Activated T-cell treated with anti-CD3 and anti-CD28 coated beads for 48 hours (primary cell): ENCODE measurements at places on chromosomes 13 and 19.

DNA sequence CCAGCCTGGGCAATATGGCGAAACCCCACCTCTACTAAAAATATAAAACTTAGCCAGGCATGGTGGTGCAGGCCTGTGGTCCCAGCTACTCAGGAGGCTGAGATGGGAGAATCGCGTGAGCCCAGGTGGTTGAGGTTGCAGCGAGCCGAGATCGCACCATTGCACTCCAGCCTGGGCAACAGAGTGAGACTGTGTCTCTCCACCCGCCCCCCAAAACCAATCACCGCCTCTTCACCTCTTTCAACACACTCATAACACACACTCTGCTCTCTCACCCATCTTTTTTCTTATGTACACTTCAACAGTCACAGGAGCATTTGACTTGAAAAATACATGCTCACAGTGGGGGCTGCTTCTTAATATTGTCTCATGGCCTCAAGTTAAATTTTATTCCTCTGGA is 76.8 kb downstream of the ESD start:
- DNase-seq: no peak

GRCh38 chr13:107365466-107366215 is 797.7 kb upstream of the ARGLU1 start:
- DNase-seq: no peak

DNA sequence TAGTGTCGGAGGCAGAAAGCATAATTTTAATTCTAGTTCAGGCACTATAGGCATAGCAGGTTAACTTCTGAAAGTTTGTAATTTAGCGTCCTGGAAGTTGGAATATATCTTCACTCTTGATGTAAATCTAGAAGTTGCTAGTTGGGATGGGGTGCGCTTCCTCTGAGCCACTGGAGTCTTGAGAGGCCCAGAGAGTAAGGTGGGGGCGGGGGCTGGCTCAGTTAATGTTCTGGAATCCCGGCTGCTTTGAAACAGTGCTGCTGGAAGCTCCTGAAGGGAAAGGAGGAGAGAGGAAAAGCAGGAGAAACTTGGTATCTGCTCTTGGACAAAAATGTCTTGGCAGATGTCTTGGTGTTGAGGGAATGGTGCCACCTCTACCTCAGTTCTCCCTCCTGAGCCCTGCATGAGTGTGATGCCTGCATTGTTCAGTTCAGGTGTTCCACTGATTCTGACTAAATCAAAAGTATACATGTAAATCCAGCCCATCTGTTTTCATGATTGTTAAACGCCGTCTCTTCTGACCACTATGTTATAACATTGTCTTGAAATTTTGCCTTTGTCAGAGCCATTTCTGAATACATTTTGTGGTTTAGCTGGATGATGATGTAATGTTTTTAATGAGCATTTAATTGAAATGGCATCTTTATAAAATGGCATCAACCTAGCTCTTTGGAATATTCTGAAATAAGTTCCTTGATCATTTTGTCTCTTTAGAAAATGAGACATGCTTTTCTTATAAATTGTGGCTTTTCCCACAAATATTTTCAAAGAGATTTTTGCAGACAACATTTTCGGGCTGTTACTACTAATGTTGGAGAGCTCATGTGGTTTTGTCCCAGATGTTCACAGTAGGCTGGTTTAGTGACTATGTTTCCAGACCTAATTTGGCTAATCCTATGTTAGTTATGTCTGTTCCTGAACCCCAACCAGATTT is 202.7 kb downstream of the SHISA2 start:
- no peak for DNase-seq

DNA sequence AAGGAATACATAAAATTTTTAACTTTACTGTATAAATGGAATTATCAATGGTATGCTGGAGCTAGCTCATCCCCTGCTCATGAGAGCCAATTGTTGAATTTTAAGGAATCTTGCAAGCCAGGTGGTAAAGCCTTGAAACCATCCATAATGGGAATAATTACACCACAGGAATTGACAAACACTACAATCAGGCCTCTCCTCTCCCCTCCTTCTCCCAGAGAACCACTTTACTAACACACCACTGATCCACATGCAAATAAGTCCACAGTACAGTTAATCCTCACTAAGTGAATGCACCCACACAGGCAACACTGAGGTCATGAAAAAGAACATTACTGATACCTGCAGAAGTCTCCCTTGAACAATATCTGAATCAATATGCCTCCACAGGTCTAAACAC is 140.5 kb downstream of the KLF12 start:
- no peak for DNase-seq

GRCh38 chr19:42175952-42176648 is 41.4 kb downstream of the DEDD2 start:
- DNase-seq: no peak

GRCh38 chr13:23960566-23961156 is 63.4 kb upstream of the C1QTNF9B start:
- DNase-seq: no peak

GRCh38 chr13:95387733-95388207 is 86.5 kb upstream of the ABCC4 start:
- no peak for DNase-seq

GRCh38 chr19:44808463-44809371 is at the start of gene BCAM:
TSS of gene BCAM (plus strand) at chr19:44809103. CDS start at chr19:44809125, 22 bp downstream.
- DNase-seq: no peak

DNA sequence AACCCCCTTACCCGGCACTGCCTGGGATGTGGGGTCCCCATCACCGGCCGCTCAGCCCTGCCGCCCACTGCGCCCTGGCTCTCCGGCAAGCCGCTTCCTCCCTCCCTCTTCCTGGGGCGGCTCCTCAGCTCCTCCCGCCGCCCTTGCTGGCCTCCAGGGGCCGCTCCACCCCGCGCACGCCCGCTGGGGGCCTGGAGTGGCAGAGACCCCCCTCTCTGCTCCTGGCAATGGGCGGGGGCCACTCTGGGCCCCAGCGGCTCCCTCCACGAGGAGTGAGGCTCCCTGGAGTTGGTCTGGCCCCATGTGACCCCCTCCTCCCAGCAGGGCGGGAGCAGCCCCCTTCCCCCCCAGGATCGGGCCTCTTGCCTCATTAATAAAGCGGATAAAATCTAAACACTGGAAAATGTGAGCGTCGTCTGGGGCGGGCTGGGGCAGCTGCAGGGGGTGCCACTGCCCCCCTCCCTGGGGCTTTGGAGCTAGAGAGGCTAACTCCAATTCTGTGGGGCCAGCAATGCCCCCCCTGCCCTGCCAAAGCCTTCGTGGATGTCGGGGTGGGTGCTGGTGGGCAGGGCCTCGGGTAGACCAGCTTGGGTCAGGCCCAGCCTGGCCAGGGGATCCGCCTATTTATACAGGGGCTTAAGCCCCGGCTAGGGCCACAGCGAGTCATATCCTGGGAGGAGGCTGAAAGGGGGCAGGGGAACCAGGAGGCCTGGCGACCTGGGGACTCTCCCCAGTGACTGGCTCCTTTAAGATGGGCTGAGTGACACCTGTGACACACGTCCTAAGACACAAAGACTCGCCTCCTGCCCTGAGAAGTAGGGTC is at the start of gene PTGER1:
Gene PTGER1 (minus strand): TSS at position 104 of the 823 bp plus-strand sequence. CDS start 1,034 bp downstream, outside the sequence.
- DNase-seq: peak; percentile 43

DNA sequence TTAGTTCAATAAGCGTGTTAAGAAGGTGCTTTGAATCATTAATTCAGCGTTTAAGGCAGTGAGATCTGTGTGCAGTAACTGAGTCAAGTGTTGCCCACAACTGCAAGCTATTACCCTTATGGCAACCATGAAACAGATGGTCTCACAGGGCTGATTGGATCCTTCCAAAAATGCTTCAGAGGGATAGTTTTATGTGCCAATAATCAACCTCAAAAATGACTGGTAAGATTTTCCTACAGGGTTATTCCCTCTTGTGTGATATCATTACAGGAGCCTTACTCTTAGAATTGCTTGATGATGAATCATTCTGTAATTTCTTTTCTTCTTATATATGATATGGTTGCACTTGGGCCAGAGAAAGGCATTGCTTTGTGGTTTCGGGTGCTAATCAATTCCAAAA is 1299.2 kb upstream of the ATXN8OS start:
- no peak for DNase-seq

- no peak for DNase-seq
These were observed 45.1 kb downstream of the ATP7B start for GRCh38 chr13:51966186-51966585.

- DNase-seq: no peak
These were observed 423.0 kb downstream of the IRS2 start for GRCh38 chr13:109363431-109363830.

DNA sequence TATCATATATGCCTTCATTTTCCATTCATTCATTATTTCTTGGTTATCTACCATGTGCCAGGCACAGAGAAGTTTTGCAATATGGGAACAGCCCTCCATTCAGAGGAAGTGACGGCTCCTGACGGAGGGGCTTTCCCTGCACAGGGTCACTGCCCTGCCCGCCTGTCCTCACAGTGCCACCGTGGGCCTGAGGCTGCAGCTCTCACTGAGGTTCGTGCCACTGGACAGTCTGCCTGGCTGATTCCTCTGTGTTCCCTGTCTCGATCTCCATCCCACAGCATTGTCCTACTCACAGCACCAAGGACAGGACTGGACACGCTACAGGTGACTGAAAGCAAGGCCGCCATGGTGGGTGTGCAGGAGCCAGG is 92.7 kb downstream of the TSHZ3 start:
- DNase-seq: no peak

DNA sequence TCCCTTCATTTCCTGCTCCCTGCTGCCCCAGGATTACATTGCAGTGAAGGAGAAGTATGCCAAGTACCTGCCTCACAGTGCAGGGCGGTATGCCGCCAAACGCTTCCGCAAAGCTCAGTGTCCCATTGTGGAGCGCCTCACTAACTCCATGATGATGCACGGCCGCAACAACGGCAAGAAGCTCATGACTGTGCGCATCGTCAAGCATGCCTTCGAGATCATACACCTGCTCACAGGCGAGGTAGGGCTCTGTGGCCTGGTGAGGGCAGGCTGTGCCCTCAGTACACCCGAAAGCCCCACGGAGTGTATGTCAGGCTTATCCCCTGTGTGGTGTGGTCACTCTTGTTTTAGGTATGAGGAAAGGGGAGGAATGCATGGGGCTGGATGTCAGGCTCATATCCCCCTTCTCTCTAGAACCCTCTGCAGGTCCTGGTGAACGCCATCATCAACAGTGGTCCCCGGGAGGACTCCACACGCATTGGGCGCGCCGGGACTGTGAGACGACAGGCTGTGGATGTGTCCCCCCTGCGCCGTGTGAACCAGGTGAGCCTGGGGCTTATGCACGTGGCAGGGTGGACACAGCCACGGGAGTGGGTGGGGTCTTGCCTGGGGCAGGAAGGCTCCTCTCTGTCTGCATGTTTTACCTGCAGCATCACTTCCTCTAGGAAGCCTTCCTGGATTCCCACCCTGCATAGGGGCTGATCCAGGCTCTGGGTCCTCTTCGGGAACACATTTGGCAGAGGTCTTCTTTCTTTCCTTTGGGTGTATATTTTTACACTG is 2.3 kb upstream of the RNF225 start:
- no peak for DNase-seq

DNA sequence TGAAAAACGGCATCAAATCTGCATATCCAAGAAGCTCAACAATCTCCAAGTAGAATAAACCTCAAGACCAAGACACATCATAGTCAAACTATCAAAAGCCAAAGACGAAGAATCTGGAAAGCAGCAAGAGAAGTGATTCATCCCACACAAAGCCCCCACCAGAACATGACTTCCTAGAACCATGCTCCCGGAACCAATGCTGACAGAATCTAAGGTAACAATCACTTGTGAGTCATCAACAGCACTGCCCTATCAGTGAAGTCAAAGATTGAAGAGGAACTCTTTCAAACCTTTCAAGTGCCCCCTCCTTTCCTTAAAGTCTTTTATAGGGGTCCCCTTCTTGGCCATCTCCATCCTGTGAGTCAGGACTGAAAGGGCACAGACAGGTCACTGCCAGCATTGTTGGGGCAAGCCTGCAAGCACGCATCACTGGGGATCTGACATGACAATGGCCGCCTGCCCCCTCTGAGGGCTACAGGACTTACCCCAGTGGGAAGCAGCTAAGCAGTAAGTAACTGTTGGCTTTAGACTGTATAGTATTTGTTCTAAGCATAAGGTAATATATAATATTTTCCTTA is at the start of gene CCDC70:
Gene CCDC70 (plus strand): TSS at position 247 of the 578 bp plus-strand sequence. CDS start 3,443 bp downstream, outside the sequence.
- DNase-seq: peak; percentile 12

DNA sequence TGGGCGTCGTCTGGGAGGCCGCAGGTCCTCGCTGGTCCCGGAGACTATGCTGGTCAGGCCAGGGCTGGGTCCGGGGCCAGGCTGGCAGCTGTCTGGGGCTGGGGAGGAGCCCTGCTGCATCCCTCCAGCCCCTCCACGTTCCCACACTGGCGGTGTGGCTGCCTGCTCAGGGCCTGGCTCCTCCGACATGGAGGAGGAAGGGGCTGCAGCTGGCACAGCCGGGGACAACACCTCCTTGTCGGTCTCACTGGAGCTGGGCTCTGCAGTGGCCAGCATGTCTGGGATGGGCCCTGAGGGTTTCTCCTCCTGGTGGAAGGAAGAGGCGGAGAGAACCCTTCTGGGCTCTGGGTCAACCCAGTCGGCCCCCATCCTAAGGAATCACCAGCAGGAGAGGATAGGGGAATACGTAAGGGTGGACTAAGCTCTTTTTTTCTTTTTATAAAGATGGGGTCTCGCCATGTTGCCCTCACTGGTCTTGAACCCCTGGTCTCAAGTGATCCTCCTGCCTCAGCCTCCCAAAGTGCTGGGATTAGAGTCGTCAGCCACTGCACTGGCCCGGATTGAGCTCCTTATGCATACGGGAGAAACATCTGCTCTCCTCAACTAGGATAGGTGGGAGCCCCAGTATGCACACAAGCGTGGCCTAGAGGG is 806 bp downstream of the ZNF414 start:
- DNase-seq: no peak

GRCh38 chr19:42099336-42099925 is 23.5 kb downstream of the ZNF574 start:
- no peak for DNase-seq

- DNase-seq: no peak
These were observed 1064.3 kb downstream of the DIAPH3 start for GRCh38 chr13:59099182-59099974.
